ENCODE measurements at places on chromosomes 3 and 15.

DNA sequence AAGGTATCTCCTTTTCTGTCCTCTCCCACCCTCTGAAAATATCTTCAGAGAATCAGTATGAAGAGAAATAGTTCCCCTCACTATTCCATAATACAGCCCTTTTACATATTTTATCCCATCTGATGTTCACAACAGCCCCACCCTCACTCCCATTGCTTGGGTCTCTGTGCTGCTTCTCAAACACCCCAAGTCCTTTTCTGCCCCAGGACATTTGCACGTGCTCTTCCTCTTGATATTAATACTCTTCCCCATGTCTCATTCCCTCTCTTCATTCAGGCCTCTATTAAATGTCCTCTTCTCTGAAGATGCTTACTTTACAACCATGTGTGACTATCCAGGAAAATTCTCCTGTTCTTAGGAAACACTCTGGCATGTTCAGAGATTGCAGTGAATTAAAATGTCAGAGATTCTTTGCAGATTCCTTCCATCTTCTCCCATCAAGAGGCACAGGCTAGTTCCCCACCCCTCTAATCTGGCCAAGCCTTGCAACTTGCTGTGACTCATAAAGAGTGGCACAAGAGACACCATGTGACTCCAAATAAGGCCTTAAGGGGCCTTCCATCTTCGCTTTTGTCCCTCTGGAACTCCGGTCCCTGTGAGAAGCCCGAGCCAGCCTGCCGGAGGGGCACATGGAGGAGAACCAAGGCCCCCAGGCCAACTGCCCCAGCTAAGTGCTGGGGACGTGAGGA is 128.5 kb downstream of the CHSY1 start:
- DNase-seq, result no peak
- H3K4me1 ChIP-seq, result peaks cover 23% of the 10 kb centered on the region
- H3K27ac ChIP-seq, result no peak overlapping the region
- H3K4me3 ChIP-seq, result no peak overlapping the region
- no peaks in the 10 kb centered on the region for H3K27me3 ChIP-seq
- no peaks in the 10 kb centered on the region for H3K36me3 ChIP-seq

DNA sequence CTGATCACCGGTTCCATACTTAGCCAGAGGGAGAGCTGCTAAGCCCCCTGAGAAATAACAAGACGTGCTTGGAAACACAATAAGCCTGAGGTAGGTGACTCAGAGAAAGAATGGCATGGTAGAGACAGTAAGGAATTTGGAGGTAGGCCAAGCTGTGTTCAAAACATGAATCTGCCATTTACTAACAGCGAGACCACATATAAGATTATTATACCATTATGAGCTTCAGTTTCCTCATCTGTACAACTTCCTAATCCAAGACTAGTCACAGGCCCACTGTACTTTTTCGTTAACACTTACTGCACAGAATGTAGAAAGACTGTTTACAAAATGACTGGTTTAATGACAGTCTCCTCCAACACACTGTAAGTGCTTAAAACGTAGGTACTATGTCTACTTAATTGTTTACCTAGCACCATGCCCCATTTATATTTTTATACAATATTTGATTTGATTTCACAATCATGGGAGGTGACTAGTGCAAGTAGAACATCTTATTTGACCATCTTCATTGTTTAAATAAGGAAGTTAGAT is 25.7 kb downstream of the ATOSA start:
- no peaks in the 10 kb centered on the region for H3K27me3 ChIP-seq
- H3K36me3 ChIP-seq, result no peaks in the 10 kb centered on the region
- H3K4me1 ChIP-seq, result peaks cover 38% of the 10 kb centered on the region
- no peak overlapping the region for H3K4me3 ChIP-seq
- H3K27ac ChIP-seq, result peak overlapping the region; percentile 74

DNA sequence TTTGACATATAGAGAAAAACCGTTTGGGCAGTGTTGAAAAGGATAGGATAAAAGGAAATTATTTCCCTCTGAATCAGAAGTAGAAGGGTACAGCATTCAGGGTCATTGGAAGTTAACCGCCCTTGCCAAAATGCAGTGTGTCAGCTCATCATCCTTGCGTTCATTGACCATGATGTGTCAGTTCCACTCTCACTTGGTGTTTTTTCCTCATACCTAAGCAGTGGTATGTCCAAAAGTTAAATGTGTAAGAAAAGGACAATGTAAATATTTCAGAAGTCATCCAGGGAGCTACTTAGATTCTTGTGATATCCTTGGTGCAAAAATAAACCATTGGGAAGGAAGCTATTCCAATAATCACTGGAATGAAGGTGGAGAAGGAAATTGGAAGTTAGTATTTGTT is 50.7 kb downstream of the MAP6D1 start:
- H3K27ac ChIP-seq, result no peak overlapping the region
- no peaks in the 10 kb centered on the region for H3K36me3 ChIP-seq
- no peak for DNase-seq
- no peak overlapping the region for H3K4me3 ChIP-seq
- no peaks in the 10 kb centered on the region for H3K27me3 ChIP-seq

- peak overlapping the region; percentile 87 for H3K27ac ChIP-seq
- H3K36me3 ChIP-seq, result peaks cover 35% of the 10 kb centered on the region
- DNase-seq, result no peak
Observed at GRCh38 chr3:46929324-46929723, 47.2 kb downstream of the CCDC12 start.

GRCh38 chr15:59444081-59444835 is 6.3 kb downstream of the FAM81A start:
- no peak overlapping the region for H3K27ac ChIP-seq
- H3K4me1 ChIP-seq, result no peaks in the 10 kb centered on the region
- H3K36me3 ChIP-seq, result no peaks in the 10 kb centered on the region
- no peak overlapping the region for H3K4me3 ChIP-seq
- H3K27me3 ChIP-seq, result no peaks in the 10 kb centered on the region

GRCh38 chr3:13539671-13540070 is 9.3 kb upstream of the FBLN2 start:
- peaks cover 55% of the 10 kb centered on the region for H3K4me1 ChIP-seq
- H3K36me3 ChIP-seq, result no peaks in the 10 kb centered on the region
- DNase-seq, result no peak
- H3K4me3 ChIP-seq, result no peak overlapping the region

DNA sequence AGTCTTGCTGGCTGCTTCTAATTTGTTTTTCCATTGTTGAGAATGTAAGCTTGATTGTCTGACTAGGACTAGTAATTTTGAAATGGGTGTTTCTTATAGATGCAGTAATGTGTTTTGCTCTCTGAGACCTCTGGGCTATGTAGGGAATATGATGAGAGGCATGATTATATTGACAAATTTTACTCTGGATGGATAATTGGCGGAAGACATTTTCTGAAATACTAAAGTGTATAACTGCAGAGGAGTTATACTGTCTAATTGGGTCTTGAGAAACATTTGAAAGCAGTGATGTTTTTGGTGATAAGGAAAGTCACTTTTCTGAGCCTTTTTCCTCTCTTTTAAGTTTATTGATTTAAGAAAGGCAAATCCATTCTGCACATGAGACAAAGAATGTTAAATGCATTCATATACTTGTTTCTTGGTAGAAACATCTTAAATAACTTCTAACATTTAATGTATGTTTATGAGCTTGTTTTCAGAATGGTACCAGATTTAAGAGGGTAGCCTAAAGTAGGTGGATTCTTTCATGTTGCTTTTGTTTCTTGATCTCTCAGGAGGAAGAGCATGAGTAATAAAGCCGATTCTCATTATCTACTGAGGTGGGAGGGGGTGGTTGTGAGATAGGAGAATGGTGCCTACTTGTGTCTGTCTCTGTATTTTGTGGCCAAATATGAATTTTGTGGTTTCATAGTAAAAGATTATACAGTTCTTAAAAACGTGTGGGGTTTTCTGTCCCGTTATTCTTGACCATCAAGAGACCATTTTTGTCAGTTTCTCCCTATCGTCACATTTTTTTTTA is 2.0 kb downstream of the ATP2C1 start:
- peaks cover 10% of the 10 kb centered on the region for H3K4me1 ChIP-seq
- H3K27me3 ChIP-seq, result no peaks in the 10 kb centered on the region
- no peak overlapping the region for H3K27ac ChIP-seq
- H3K4me3 ChIP-seq, result no peak overlapping the region
